Central memory CD8-positive, alpha-beta T cell (primary cell): ENCODE measurements at places on chromosomes 4 and X.

DNA sequence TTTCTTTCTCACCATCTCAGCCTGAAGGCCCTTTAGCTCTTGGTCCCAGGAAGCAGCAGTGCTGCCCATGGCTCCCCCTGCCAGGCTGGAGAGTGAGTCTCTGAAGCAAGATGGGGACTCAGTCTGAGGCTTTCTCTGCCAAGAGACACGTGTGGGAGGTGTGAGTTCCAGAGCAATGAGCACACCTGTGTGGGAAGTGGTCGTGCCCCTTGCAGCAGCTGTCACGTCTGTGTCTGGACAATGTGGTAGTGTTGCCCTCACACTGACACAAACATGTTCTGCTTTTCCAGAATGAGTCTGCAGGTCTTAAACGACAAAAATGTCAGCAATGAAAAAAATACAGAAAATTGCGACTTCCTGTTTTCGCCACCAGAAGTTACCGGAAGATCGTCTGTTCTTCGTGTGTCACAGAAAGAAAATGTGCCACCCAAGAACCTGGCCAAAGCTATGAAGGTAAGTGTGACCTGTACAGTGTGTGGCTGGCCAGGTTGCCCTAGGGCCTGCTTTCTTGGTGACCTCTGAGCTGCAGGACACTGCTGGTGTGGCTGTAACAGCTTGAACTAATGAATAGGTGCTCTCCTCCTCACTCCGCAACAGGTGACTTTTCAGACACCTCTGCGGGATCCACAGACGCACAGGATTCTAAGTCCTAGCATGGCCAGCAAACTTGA is 1.9 kb downstream of the TACC3 start:
- DNase-seq = peak; percentile 33

- no peak for DNase-seq
These were observed 118.8 kb downstream of the UCHL1 start for GRCh38 chr4:41375561-41375960.

- DNase-seq = no peak
These were observed 69.3 kb downstream of the ANKRD17 start for GRCh38 chr4:73189274-73189810.

- no peak for DNase-seq
These were observed 7.0 kb upstream of the FGFBP1 start for GRCh38 chr4:15945516-15945915.

- DNase-seq = no peak
These were observed 1312.1 kb downstream of the ADGRL3 start for GRCh38 chr4:62512271-62512670.

- DNase-seq = no peak
These were observed 7.0 kb downstream of the PNMA3 start for GRCh38 chrX:153063315-153063714.

DNA sequence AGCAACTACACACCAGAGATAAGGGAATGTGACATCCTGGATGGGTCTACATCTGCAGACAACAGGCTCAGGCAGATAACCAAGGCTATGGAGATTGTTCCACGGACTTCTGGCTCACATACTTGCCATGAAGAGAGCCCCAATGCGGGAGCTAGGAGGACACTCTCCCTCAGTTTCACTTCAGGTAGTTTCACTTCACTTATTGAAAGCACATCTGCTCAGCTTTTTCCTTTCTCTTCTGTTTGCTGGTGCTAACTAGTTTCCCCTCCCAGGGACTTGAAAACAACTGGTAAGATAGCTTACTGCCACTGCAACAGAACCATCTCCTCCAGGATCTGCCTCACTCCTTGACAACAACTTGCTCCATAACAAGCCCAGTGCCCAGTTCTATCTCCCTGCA is 1.4 kb upstream of the CT47C1 start:
- DNase-seq = no peak
